ENCODE measurements at places on chromosomes 11 and 22. TPM values are rescaled to one million over a fixed set of nuclear protein-coding genes. Genes with fewer than 3 reads are reported as not detected.

Gene SERPIND1
- total RNA-seq: not detected

Gene SLN
- total RNA-seq: not detected

Gene MUC5AC
- total RNA-seq: not detected

Gene BAIAP2L2
- 2.3 TPM for total RNA-seq

Gene SYT9
- total RNA-seq: not detected

Gene FGF19
- total RNA-seq: not detected

Gene OR51L1
- total RNA-seq: not detected

Gene OR52A1
- total RNA-seq: not detected

Gene APOL5
- total RNA-seq: not detected

Gene DDTL
- not detected for total RNA-seq
